ENCODE measurements at places on chromosomes 7 and 10.
A peak's percentile ranks its signal among the peaks of the same experiment; 100 is the strongest.

- DNase-seq = no peak
Observed at GRCh38 chr10:50603151-50603850, 20.5 kb downstream of the SGMS1 start.

DNA sequence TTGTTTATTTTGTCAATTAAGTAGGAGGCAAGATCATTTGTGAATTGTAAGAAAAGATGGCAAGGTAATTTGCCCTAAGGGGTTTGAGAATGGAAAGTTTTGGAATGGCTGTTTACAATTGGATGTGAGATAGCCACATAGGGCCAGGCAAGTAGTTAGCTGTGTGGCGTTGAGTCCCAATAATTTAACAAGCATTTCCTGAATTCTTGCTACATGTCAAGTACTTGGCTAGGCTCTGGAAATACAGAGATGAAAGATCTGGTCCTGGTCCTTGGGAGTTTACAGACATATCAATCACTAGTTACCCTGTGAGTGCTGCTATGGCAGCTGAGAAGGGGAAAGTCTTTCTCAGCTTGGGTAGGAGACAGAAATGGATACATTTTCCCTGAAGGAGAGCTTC lies 401.6 kb downstream of the SUGCT start:
- no peak for DNase-seq

GRCh38 chr10:122302315-122302714 lies 31.2 kb downstream of the BTBD16 start:
- DNase-seq = no peak

- no peak for DNase-seq
Observed at GRCh38 chr7:79982141-79982770, 152.4 kb upstream of the GNAI1 start.

DNA sequence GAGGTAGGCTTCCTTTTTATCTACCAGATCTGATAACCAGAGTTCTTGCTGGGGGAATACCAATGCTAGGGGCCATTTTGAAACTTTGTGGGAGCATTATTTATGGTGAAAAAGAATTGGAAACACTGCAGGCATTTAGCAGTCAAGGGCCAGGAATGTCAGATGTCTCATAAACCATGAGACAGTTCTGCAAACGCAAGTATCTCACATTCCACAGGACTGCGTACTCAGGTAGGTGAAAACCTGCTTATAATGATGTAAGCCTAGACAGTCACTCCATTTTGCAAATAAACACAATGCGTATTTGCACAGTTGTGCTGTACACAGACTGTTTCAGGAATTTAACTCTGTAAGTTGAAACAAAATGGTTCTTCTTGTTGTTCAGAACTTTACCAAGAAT lies 33.9 kb downstream of the ECHDC3 start:
- DNase-seq = no peak

DNA sequence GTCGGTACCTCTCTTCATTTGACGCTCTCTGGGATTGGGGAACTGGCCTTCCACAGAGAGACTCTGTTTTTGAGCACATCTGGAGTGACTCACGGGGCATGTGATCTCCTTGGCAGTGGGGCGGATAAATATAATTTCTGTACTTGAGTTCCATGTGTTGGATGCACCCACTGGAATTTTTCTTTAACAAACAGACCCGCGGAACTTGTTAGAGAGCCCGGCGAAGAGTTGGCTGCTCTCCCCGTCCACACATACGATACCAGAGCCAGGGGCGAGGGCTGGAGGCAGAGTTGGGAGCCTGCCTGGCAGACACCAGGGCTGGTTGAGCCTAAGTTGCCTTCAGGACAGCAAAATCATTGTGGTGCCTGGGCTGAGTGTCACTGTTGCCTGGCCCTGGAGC lies at the start of gene FAM180A:
TSS of gene FAM180A (minus strand) at position 44 of the 400 bp plus-strand sequence. CDS start 233 bp downstream, outside the sequence.
- DNase-seq = peak; percentile 76

DNA sequence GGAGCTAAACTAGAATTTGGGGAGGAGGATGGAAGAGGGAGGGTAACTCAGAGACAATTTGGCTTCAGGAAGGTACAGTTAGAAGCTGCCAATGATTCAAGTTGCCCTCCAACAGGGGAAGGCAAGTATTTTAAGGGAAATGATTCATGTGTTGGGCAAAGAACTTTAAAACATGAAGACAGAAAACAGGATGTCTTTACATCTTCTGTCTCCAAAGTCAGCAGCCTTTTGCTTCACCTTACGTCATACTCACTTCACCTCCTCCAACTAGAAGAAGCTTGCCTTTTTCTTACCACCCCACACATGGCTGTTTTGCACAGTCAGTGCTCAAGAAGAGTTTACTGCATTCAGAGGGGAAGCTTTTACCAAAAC lies 36.1 kb downstream of the PPP1R3C start:
- peak; percentile 46 for DNase-seq

DNA sequence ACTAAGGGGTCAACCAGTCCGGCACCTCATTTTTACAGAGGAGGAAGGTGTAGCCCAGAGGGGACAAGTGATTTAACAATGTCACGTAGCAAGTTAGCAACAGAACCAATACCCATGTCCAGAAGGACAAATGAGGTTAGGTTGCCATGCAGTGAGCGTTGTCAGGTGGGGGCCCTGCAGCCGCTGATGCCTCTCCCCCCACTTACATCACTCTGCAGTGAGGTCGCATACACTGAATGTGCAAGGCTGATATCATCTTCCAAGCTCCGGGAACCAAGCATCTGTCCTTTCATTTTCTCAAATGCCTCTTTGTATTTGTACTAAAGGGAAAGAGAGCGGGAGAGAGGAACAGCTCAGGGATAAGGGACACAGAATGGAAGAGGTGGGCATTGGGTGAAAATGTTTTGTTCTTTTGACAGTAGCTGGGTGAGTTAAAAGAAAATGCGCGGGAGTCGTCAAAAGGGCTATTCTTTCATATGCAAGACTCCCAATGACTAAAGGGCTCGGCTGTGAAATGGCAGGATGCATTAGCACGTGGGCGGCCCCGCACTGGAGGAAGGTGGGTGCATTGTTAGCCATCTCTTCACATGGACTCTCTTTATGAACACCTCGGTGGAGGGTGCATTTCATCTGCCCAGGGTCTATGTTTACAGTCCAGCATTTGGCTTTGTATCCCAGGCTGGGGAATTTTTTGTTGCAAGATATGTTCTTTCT lies 49.7 kb downstream of the NRAP start:
- DNase-seq = no peak

DNA sequence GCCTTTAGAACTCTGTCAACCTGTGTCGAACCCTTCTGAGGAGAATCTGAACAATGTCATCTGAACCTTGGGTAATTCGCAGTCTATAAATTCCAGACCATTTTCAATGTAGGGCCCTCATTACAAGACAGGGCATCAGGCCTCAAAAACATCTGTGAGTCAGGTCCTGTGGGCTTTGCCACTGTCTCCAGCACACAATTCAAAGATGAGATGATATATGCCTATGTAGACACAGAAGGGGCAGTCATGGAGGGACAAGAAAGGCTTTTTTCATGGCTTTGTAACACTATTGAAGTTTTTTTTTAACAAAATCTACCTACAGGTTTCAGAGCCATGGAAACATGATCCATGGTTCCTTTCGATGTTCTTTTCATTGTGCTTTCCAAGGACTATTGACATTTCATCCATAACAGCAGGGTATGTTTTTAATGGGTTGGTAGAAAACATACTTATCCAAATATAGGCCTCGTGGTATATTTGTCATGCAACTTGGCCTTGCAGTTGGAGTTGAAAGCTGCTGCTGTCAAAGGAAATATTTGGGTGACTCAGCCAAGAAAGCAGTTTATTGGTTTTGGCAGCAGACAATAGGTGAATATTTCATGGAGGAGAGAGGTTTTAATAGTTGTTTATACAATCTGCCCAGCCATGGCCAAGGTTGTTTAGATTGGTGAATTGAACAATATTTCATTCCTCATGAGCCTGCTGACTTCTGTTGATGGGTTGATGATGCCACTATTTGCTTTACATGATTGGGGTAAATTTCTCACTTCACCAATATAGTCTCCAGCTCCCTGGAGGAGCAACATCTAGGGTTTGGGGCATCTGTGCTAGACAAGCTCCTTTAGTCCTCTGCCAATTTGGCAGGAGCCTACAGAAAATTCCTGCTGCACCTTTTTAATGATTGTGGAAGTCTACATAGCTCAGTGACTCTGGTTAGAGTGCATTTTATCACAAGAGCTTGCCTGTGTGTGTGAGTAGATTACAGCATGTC lies 158.4 kb upstream of the TMEM72 start:
- peak; percentile 25 for DNase-seq

- DNase-seq = no peak
Observed at GRCh38 chr7:150410680-150411346, 31.7 kb downstream of the ZNF775 start.

- no peak for DNase-seq
Observed at GRCh38 chr7:37927773-37928444, 7.5 kb downstream of the EPDR1 start.

- no peak for DNase-seq
Observed at GRCh38 chr7:28077616-28078015, 103.0 kb downstream of the JAZF1 start.

- peak; percentile 97 for DNase-seq
Observed at GRCh38 chr10:21497177-21497807, 28.2 kb downstream of the SKIDA1 start.

DNA sequence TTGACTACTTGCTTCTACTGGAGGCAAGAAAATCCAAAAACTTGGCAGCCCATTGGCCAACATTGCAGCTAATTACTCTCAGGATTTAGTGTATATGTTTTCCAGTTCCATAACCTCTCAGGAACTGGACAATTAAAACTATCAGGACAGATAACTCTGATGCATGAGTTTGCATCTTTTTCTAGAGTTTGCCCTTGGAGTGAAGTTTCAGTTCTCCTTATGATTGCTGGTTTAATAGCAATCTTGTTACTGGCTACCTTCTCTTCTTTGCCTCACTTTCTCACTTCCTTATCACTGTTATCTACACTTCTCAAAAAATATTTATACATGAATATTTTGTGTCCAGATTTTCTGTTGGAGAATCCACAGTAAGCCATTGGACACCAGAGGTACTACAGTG lies 735.9 kb downstream of the PCDH15 start:
- DNase-seq = no peak

DNA sequence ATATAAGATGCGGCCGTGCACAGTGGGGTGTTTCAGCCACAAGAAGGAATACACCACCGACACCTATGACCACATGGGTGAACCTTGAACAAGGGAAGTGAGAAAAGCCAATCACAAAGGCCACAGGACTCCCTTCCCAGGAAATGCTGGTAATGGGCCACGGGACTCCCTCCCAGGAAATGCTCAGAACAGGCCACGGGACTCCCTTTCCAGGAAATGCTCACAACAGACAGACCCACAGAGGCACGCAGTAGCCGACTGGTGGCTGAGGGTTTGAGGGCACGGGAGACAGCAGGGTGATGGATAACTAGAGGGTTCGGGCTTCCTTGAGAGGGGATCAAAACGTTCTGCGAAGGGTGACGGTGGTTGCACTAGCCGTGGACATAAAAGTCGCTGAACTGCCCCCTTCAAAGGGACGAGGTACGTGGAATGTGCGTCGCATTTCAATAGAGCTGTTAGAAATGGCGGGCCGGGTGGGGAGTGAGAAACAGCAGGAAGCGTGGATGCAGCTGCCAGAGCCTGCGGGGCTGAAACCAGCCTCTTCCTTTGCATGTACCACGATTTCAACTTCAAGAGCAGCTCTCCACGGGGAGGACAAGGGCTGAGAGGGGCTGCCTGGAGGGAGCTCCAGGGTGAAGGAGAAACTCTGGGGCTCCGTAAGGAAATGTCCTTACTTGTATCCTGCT lies 274.0 kb downstream of the ELFN1 start:
- DNase-seq = no peak

GRCh38 chr7:84237533-84238173 lies 43.1 kb upstream of the SEMA3A start:
- no peak for DNase-seq

DNA sequence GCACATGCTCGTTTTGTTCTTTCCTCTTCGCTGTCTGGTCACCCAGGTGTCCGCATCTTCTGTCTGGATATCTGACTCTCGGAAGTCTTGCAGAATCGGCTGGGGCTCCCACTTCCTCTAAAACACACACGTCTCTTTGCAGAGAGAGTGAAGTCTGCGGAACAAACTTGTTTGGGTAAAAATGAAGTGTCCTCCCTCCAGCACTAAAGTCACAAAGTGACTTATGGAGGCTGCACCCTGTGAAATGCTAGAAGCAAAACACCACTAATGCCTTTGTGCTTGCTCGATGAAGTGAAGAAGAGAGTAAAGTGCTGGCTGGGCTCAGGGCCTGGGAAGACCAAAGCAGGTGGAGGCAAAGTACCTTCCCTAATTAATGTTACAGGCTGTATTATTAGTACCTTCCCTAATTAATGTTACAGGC lies 71.4 kb downstream of the FGFR2 start:
- DNase-seq = peak; percentile 19

- DNase-seq = peak; percentile 87
Observed at GRCh38 chr10:69685802-69686585, 55.9 kb downstream of the FAM241B start.
